ENCODE measurements at places on chromosomes 12 and 14.
A peak's percentile ranks its signal among the peaks of the same experiment; 100 is the strongest.

DNA sequence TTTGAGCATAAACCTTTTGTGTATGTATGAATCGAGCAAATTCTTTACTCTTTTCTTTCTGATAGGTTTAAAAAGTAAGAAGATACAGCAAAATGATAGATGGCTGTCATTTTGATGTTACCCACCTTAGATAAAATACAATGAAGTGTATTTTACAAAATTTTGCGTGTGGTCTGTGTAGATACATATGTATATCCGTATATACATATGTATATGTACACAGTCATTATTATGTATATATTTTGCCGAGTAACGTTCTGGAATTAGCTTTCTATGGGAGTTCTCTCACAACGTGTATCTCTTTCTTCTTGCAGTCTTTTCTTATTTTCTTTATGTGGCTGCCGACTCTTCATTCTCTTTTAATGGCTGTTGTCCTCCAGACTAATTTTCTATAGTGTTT, 32.4 kb upstream of the CHPT1 start:
- no peak overlapping the region for H3K4me3 ChIP-seq
- no peak overlapping the region for H3K27ac ChIP-seq
- H3K4me1 ChIP-seq, result no peaks in the 10 kb centered on the region
- H3K27me3 ChIP-seq, result no peaks in the 10 kb centered on the region

DNA sequence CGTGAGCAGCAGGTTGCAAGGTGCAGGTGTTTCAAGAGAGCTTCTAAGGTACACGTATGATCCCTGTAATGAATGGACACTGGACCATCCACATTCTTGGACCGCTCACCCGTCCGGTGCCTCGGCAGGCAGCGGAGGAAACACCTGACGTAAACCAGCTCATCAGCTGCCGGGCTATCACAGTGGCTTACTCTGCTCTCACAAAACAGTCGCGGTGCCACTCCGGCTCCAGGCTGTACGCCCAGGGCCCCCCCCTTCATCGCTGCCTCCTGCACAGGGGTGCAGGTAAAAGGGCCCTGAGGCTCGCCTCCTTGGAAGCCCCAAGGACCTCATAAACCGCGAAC, 436 bp downstream of the VPS33A start:
- peak overlapping the region; percentile 88 for H3K27ac ChIP-seq
- no peaks in the 10 kb centered on the region for H3K27me3 ChIP-seq
- no peak for DNase-seq
- peak overlapping the region; percentile 95 for H3K4me3 ChIP-seq
- H3K36me3 ChIP-seq, result peaks cover 22% of the 10 kb centered on the region
- peaks cover 16% of the 10 kb centered on the region for H3K4me1 ChIP-seq

- DNase-seq, result no peak
- H3K4me1 ChIP-seq, result no peaks in the 10 kb centered on the region
- H3K4me3 ChIP-seq, result no peak overlapping the region
- no peaks in the 10 kb centered on the region for H3K27me3 ChIP-seq
- peaks cover 45% of the 10 kb centered on the region for H3K36me3 ChIP-seq
These were observed 74.6 kb downstream of the FRMD6 start for GRCh38 chr14:51726166-51726899.

- no peaks in the 10 kb centered on the region for H3K27me3 ChIP-seq
- no peaks in the 10 kb centered on the region for H3K36me3 ChIP-seq
- H3K27ac ChIP-seq, result no peak overlapping the region
- H3K4me3 ChIP-seq, result no peak overlapping the region
- H3K4me1 ChIP-seq, result peaks cover 1% of the 10 kb centered on the region
- no peak for DNase-seq
These were observed 398.3 kb downstream of the BCAT1 start for GRCh38 chr12:24550609-24551008.

DNA sequence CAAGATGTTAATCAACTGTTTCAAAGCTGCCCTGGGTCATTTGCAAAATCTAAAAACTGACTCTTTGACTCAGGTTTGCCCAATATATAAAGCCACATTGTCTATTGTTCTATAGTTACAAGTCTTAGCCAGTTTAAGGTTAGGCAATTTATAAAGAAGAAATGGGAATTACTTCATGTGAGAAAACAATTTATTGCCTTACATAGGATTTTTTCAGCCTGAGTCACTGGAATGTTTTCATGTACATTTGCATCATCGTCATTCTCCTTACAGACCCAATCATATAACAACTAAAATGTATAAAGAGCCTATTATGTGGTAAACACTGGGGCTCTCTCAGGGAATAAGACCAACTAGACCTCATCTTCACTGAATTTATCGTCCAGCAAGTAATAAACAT, 100.3 kb upstream of the PLEKHG7 start:
- no peaks in the 10 kb centered on the region for H3K4me1 ChIP-seq
- DNase-seq, result no peak
- H3K27ac ChIP-seq, result no peak overlapping the region

- no peak overlapping the region for H3K27ac ChIP-seq
- no peaks in the 10 kb centered on the region for H3K36me3 ChIP-seq
- DNase-seq, result no peak
- no peaks in the 10 kb centered on the region for H3K27me3 ChIP-seq
- no peak overlapping the region for H3K4me3 ChIP-seq
- H3K4me1 ChIP-seq, result no peaks in the 10 kb centered on the region
These were observed 26.6 kb upstream of the LIMA1 start for GRCh38 chr12:50309950-50310349.

DNA sequence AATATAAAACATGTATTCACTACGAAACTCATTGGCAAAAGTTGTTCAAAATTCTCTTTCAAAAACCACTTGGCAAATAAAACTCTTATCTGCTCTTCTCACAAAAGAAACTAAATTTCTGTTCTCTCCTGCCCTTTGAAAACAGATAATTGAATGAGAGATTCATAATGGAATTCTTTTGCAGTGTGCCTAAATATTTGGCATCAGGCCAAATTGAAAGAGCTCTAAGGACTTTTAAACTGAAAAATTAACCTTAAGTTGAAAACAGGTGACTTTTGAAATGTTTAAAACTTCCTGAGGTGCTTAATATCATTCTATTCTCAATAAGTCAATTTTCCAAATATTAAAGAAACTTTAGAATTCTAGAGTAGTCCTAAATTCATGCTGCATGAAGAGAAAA, 136.4 kb downstream of the FSCB start:
- no peak overlapping the region for H3K4me3 ChIP-seq
- H3K27me3 ChIP-seq, result no peaks in the 10 kb centered on the region
- no peak overlapping the region for H3K27ac ChIP-seq
- no peaks in the 10 kb centered on the region for H3K4me1 ChIP-seq
- DNase-seq, result no peak
- H3K36me3 ChIP-seq, result no peaks in the 10 kb centered on the region

- DNase-seq, result peak; percentile 40
- no peaks in the 10 kb centered on the region for H3K27me3 ChIP-seq
- peaks cover 6% of the 10 kb centered on the region for H3K4me1 ChIP-seq
- H3K36me3 ChIP-seq, result peaks cover 1% of the 10 kb centered on the region
- H3K4me3 ChIP-seq, result no peak overlapping the region
These were observed 47.4 kb upstream of the SRSF5 start for GRCh38 chr14:69719501-69719951.

DNA sequence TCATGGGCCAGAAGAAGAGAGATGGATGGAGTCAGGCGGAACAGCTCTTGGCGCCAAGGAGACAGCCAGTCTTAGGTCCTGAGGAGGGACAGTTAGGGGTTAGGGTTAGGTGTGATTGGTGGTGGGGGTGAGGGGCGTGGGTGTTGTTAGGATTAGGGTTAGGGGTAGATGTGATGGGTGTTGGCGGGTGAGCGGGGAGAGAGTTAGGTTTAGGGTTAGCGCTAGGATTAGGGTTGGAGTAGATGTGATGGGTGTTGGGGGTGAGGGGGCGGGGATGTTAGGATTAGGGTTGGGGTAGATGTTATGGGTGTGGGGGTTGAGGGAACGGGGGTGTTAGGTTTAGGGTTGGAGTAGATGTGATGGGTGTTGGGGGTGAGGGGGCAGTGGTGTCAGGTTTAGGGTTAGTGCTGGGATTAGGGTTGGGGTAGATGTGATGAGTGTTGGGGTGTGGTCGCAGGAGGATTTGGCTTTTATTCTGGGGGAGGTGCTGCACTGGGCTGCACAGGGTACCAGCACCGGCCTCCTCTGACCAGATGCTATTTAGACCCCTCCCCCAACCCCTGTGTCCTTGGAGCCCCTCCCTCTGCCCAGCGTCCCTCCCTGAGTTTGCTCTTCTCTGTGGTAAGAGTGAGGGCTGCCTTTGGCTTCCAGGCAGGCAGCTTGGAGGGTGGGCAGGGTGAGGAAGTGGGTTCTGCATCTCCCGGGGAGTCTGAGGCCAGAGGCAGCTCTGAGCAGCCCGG, 35.6 kb upstream of the FBRSL1 start:
- no peaks in the 10 kb centered on the region for H3K36me3 ChIP-seq
- peaks cover 21% of the 10 kb centered on the region for H3K4me1 ChIP-seq
- no peak overlapping the region for H3K27ac ChIP-seq
- peak; percentile 60 for DNase-seq
- no peak overlapping the region for H3K4me3 ChIP-seq
- H3K27me3 ChIP-seq, result no peaks in the 10 kb centered on the region

- H3K4me1 ChIP-seq, result no peaks in the 10 kb centered on the region
- no peak overlapping the region for H3K4me3 ChIP-seq
- H3K27me3 ChIP-seq, result no peaks in the 10 kb centered on the region
- no peak for DNase-seq
- no peak overlapping the region for H3K27ac ChIP-seq
These were observed 6.0 kb upstream of the SPTLC2 start for GRCh38 chr14:77622366-77622961.

GRCh38 chr14:24130717-24131548, 474 bp downstream of the FITM1 start:
- H3K36me3 ChIP-seq, result no peaks in the 10 kb centered on the region
- H3K4me1 ChIP-seq, result peaks cover 18% of the 10 kb centered on the region
- no peak overlapping the region for H3K4me3 ChIP-seq
- no peak overlapping the region for H3K27ac ChIP-seq
- H3K27me3 ChIP-seq, result no peaks in the 10 kb centered on the region

- peaks cover 7% of the 10 kb centered on the region for H3K4me1 ChIP-seq
- H3K4me3 ChIP-seq, result no peak overlapping the region
- H3K27me3 ChIP-seq, result no peaks in the 10 kb centered on the region
- no peak overlapping the region for H3K27ac ChIP-seq
These were observed 99.7 kb upstream of the EGLN3 start for GRCh38 chr14:34050606-34051005.

- H3K27ac ChIP-seq, result no peak overlapping the region
- no peaks in the 10 kb centered on the region for H3K27me3 ChIP-seq
- no peak overlapping the region for H3K4me3 ChIP-seq
- H3K4me1 ChIP-seq, result no peaks in the 10 kb centered on the region
These were observed 38.5 kb downstream of the PPP2R5E start for GRCh38 chr14:63504648-63505047.

DNA sequence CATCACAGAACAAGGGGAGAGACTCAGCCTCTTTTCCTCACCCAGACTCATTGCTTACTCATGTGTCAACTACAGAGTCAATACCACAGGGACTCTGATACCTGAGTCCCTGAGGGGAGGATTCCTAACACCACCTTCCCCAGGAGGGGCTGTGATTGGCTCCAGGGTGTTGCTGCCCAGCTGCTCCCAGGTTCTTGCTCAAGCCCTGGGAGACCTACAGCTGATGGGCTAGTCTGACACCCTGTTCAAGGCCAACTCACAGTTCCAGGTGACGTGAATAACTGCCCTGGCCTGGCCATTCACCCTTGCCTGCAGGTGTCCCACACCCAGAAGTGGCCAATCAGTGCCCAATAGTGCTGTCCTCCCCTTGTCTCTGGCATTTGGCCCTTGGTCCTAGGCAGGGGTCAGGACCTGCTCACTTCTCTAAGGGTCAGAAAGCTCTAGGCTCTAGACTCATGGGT, 8.6 kb downstream of the SPRYD4 start:
- H3K27me3 ChIP-seq, result no peaks in the 10 kb centered on the region
- peaks cover 10% of the 10 kb centered on the region for H3K36me3 ChIP-seq
- H3K4me1 ChIP-seq, result peaks cover 5% of the 10 kb centered on the region
- no peak overlapping the region for H3K27ac ChIP-seq
- no peak for DNase-seq

DNA sequence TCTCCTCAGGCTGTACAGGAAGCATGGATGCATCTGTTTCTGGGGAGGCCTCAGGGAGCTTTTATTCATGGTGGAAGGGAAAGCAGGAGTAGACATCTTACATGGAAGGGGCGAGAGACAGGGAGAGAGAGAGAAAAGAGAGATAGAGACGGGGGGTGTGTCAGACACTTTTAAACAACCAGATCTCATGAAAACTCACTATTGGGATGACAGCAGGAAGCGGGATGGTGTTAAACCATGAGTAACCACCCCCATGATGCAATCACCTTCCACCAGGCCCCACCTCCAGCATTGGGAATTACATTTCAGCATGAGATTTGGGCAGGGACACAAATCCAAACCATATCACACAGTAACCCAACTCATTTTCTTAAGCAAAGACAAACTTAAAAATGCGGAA, 110.0 kb upstream of the EEA1 start:
- no peaks in the 10 kb centered on the region for H3K4me1 ChIP-seq
- H3K27ac ChIP-seq, result no peak overlapping the region
- no peak for DNase-seq
- H3K27me3 ChIP-seq, result no peaks in the 10 kb centered on the region

- no peaks in the 10 kb centered on the region for H3K36me3 ChIP-seq
- peaks cover 11% of the 10 kb centered on the region for H3K4me1 ChIP-seq
- no peak for DNase-seq
- no peak overlapping the region for H3K27ac ChIP-seq
- H3K4me3 ChIP-seq, result no peak overlapping the region
- H3K27me3 ChIP-seq, result no peaks in the 10 kb centered on the region
These were observed 102.0 kb upstream of the HIF1A start for GRCh38 chr14:61593330-61593729.

DNA sequence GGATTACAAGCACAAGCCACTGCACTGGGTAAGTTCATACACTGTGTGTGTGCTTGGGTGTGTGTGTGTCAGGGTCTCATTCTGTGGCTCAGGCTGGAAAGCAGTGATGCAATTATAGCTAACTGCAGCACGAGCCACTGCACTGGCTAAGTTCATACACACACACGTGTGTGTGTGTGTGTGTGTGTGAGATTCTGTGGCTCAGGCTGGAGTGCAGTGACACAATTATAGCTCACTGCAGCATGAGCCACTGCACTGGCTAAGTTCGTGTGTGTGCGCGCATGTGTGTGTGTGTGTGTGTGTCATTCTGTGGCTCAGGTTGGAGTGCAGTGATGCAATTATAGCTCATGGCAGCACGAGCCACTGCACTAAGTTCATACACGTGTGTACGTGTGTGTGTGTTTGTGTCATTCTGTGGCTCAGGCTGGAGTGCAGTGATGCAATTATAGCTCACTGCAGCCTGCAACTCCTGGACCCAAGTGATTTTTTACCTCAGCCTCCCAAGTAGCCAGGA, 85.4 kb downstream of the HECTD1 start:
- peak; percentile 23 for DNase-seq
- no peak overlapping the region for H3K27ac ChIP-seq
- H3K36me3 ChIP-seq, result peaks cover 72% of the 10 kb centered on the region
- H3K4me1 ChIP-seq, result no peaks in the 10 kb centered on the region

DNA sequence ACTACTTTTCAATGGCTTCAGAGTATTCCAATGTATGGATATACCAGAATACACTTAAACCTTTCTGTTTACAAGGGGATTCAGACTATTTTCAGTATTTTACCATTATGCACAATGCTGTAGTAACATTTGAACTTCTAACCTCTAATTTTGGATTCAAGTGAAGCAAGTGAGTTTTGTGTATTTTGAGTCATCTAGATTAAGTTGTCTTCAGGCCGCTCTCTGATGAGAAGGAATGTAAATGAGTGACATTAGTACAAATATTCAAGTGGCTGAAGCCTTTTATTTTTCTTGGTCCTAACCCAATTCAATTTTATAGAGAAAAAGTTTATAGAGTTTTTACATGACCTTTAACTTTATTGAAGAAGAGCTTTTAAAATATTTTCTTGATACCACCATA, 125.6 kb downstream of the PDE3A start:
- H3K36me3 ChIP-seq, result no peaks in the 10 kb centered on the region
- no peak for DNase-seq
- H3K27me3 ChIP-seq, result no peaks in the 10 kb centered on the region
- H3K4me3 ChIP-seq, result no peak overlapping the region
- H3K4me1 ChIP-seq, result no peaks in the 10 kb centered on the region
